Spleen (tissue), 13 donors: ENCODE measurements at places on chromosomes 5 and 9. TPM values are rescaled to one million over a fixed set of nuclear protein-coding genes. Genes with fewer than 3 reads are reported as not detected.

NR4A3 gene
- total RNA-seq = 3.0 TPM

CARTPT gene
- not detected for total RNA-seq

PCYOX1L gene
- 8.5 TPM for total RNA-seq

IFNA13 gene
- 0.25 TPM for total RNA-seq

GRCh38 chr9:30172206-30172605 lies 2212.2 kb upstream of the ACO1 start:
- H3K4me1 ChIP-seq = no peaks in the 10 kb centered on the region
- H3K27me3 ChIP-seq = no peaks in the 10 kb centered on the region
- no peak overlapping the region for H3K27ac ChIP-seq
- H3K4me3 ChIP-seq = no peak overlapping the region

- peaks cover 55% of the 10 kb centered on the region for H3K27me3 ChIP-seq
- H3K27ac ChIP-seq = no peak overlapping the region
- H3K36me3 ChIP-seq = no peaks in the 10 kb centered on the region
- no peak overlapping the region for H3K4me3 ChIP-seq
- peaks cover 13% of the 10 kb centered on the region for H3K4me1 ChIP-seq
- no peak for DNase-seq
Measured at GRCh38 chr9:135275571-135276289, 188.3 kb downstream of the OLFM1 start.

ENTPD2 gene
- total RNA-seq = 0.40 TPM

DNA sequence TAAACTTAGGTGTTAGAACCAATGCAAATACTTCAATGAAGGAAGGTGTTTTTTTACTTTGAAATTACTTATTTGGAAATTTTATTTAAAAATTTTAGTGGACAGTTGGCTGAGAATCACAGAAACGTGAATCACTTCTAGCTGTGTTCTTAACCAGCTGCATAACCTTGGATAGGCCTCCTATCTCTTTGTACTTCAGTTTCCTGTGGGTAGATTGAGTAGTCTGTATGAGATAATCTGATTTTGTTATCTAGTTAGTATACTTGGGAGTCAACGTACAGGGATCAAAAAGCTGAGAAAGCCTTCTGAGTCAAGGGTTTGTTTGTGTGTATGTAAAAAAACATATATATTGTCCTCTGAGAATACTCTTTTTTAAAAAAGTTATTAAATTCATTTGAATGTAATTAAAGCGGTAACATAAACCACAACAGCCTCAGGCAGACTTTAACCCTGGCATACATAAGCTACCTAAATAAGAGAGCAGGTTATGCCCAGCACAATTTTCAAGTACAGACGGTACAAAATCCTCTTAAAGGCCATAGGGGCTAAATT lies 38.1 kb upstream of the ZCCHC7 start:
- no peak overlapping the region for H3K4me3 ChIP-seq
- peaks cover 65% of the 10 kb centered on the region for H3K4me1 ChIP-seq
- no peak for DNase-seq
- H3K27ac ChIP-seq = no peak overlapping the region
- no peaks in the 10 kb centered on the region for H3K27me3 ChIP-seq
- H3K36me3 ChIP-seq = peaks cover 14% of the 10 kb centered on the region

FLT4 gene
- 39.9 TPM for total RNA-seq

DNA sequence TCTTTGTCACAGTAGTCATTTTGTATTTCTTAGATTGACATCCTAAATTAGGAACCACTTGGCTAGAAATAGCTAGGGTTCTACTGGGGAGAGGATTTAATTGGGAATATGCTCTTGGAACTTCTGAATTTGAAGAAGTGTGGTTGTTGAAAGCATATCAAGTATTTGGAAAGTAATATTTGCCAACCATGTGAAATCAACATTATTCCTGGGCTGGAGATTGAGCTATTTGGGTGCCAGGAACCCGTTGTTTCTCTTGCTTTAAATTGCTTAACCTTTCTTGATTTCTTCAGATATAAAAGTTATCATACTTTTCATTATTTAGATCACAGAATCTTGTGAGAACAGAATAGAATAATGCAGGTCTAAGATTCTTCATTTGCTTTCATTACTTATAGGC lies 178.4 kb upstream of the ELL2 start:
- DNase-seq = no peak
- H3K4me3 ChIP-seq = no peak overlapping the region
- no peaks in the 10 kb centered on the region for H3K4me1 ChIP-seq
- no peaks in the 10 kb centered on the region for H3K36me3 ChIP-seq

GRCh38 chr5:180133060-180133459 lies 61.5 kb upstream of the RNF130 start:
- DNase-seq = peak; percentile 61
- no peaks in the 10 kb centered on the region for H3K4me1 ChIP-seq
- no peaks in the 10 kb centered on the region for H3K36me3 ChIP-seq
- no peaks in the 10 kb centered on the region for H3K27me3 ChIP-seq
- H3K4me3 ChIP-seq = no peak overlapping the region

DNA sequence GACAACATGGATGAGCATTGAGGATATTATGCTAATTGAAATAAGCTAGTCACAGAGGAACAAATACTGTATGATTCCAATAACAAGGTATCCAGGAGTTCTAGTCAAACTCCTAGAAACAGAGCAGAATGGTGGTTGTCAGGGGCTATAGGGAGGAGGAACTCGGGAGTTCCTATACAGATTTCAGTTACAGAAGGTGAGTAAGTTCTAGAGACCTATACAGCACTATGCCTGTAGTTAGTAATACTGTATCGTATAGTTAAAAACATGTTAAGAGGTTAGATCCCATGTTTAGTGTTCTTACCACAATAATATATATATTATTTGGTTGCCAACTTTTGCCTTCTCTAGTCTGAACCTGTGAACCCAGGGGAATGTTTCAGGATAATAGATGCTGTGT lies 7.9 kb upstream of the OXCT1 start:
- no peaks in the 10 kb centered on the region for H3K27me3 ChIP-seq
- H3K36me3 ChIP-seq = no peaks in the 10 kb centered on the region
- H3K4me1 ChIP-seq = no peaks in the 10 kb centered on the region
- no peak for DNase-seq
- H3K27ac ChIP-seq = no peak overlapping the region

PHF24 gene
- total RNA-seq = 0.67 TPM

LCN12 gene
- 63.4 TPM for total RNA-seq

- peaks cover 49% of the 10 kb centered on the region for H3K4me1 ChIP-seq
- no peak for DNase-seq
- peak overlapping the region; percentile 74 for H3K27ac ChIP-seq
- H3K27me3 ChIP-seq = no peaks in the 10 kb centered on the region
- peaks cover 7% of the 10 kb centered on the region for H3K36me3 ChIP-seq
Measured at GRCh38 chr5:157541447-157542118, 34.0 kb downstream of the ADAM19 start.

DNA sequence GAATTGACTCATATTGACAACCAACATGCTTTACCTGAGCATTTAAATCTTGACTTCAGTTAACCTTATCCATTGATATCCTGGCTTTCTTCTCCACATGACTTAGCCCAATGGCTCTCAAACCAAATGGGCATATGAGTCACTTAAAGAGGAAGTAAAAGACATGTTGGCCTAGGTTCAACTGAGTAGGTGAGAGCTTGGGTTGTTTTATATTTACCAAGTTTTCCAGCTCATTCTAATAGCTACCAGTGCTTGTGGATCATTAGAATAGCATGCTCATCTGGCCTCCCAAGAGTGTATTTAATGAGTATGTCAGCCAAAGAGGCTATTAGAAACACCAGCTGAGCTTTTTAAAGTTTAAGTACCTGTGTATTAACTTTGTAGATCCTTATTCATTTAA lies 1049.0 kb downstream of the PTPRD start:
- H3K36me3 ChIP-seq = no peaks in the 10 kb centered on the region
- H3K27me3 ChIP-seq = no peaks in the 10 kb centered on the region
- no peak overlapping the region for H3K27ac ChIP-seq
- DNase-seq = no peak
- H3K4me3 ChIP-seq = no peak overlapping the region

DNA sequence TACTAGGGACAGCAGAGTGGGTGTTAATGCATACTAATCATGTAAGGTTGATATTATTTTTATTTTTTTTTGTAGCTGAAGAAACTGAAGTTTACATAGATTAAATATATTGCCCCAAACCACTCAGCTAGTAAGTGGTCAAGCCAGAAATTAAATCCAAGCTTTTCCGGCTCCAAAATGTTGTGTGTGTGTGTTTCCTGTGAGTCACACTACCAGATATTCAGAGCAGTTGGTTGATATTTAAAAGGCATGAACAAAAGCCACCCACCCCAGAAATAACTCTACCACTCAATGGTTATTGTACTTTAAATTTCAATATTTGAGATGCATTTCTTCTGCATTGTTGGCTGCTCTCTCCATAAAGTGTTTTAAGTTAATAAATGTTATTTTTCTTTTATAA lies 29.5 kb downstream of the KCNN2 start:
- no peak overlapping the region for H3K27ac ChIP-seq
- no peaks in the 10 kb centered on the region for H3K27me3 ChIP-seq
- DNase-seq = no peak
- no peak overlapping the region for H3K4me3 ChIP-seq
- H3K36me3 ChIP-seq = no peaks in the 10 kb centered on the region

- no peaks in the 10 kb centered on the region for H3K36me3 ChIP-seq
- H3K4me1 ChIP-seq = no peaks in the 10 kb centered on the region
- no peak overlapping the region for H3K4me3 ChIP-seq
Measured at GRCh38 chr5:8952147-8952546, 593.7 kb downstream of the SEMA5A start.

DNA sequence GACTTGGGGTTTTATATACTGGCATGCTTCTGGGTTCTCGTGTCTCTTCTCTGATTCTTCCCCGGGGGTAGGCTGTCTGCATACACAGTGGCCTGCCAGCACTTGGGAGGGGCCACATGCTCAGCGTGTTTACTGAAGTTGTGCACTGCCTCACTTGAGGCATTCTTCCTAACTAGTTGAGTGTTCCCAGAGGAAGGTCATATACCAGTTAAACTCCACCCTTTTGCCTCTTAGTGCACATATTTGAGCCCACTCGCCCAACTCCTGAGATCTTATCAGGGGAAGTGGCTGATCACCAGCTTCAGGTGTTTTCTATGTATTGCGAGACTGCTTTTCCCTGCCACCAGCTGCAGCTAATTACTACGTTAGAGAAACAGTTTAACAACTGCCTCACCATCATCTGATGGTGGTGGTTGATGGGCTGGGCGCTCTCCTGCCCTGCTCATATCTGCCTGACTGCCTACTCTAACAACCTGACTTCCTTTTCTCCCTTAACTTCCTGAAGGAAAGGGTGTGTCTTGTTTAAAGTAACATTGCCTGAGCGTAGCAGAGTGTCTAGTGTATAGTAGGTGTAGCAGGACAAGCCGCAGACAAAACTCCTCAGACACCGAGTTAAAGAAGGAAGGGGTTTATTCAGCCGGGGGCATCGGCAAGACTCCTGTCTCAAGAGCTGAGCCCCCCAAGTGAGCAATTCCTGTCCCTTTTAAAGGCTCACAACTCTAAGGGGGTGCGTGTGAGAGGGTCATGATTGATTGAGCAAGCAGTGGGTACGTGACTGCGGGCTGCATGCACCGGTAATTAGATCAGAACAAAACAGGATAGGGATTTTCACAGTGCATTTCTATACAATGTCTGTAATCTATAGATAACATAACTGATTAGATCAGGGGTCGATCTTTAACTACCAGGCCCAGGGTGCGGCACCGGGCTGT lies 60.1 kb upstream of the CLINT1 start:
- no peak for DNase-seq
- no peaks in the 10 kb centered on the region for H3K27me3 ChIP-seq
- H3K27ac ChIP-seq = no peak overlapping the region
- no peaks in the 10 kb centered on the region for H3K36me3 ChIP-seq
- peak overlapping the region; percentile 40 for H3K4me3 ChIP-seq

GRCh38 chr5:37776826-37777225 lies 63.0 kb downstream of the GDNF start:
- no peak overlapping the region for H3K4me3 ChIP-seq
- DNase-seq = no peak
- no peak overlapping the region for H3K27ac ChIP-seq
- no peaks in the 10 kb centered on the region for H3K36me3 ChIP-seq
- no peaks in the 10 kb centered on the region for H3K27me3 ChIP-seq

DNA sequence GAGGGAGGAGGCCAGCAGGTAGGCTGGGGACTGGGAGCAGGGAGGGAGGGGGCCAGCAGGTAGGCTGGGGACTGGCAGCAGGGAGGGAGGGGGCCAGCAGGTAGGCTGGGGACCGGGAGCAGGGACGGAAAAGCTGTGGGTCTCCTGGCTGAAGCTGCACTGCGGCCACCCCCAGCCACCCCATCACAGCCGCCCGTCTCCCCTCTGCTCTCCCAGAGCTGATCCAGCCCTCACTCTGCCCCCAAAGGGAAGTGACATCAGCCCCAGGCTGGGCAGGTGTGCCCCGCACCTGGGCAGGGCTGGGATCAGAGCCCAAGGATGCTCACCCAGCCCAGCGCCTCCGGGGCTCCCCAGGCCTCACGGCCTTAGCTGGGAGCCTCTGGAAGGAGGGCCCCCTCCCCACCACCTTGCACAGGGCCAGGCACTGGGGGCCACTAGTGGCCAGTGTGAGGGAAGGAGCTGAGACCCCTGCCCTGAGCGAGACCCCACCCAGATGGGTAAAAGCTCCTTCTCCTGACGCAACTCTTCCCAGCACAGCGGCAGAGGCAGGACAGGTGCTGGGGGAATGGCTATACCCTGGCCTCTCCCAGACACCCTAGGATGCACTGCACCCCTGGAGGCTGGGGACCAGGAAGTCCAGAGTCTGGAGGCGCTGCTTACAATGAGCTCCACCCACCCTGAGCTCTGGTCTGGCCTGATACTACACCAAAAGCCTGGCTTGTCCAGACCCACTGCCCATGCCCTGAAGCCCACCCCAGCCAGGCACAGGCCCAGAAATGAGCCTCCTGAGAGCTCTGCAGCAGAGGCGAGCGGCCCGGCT lies 11.6 kb downstream of the AGPAT2 start:
- DNase-seq = no peak
- H3K27me3 ChIP-seq = no peaks in the 10 kb centered on the region
- H3K27ac ChIP-seq = peak overlapping the region; percentile 32
- peaks cover 48% of the 10 kb centered on the region for H3K4me1 ChIP-seq
- peaks cover 40% of the 10 kb centered on the region for H3K36me3 ChIP-seq

SPRY4 gene
- 9.4 TPM for total RNA-seq

FOXD4L6 gene
- not detected for total RNA-seq

DNA sequence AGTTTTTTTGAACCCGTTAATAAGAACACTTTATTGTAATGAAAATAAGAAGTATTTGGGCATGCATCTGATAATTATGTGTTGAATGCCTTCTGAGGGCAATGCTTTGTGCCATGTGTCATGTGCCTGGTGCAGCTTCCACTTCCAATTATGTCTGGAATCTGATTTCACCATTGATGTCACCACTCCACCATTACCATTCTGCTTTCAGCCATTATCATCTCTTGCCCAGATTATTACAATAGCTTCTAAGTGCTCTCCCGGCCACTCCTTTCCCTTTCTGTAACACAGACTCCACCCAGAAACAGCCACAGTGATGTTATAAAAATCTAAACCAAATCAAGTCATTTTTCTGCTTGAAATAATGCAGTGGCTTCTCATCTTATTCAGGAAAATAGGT lies 171.7 kb downstream of the C9orf152 start:
- no peak overlapping the region for H3K4me3 ChIP-seq
- DNase-seq = no peak
- peak overlapping the region; percentile 18 for H3K27ac ChIP-seq
- no peaks in the 10 kb centered on the region for H3K36me3 ChIP-seq
- H3K4me1 ChIP-seq = no peaks in the 10 kb centered on the region
